Breast epithelium (tissue), 4 donors: ENCODE measurements at places on chromosomes 11 and 22. TPM values are rescaled to one million over a fixed set of nuclear protein-coding genes. Genes with fewer than 3 reads are reported as not detected.

The HOATZ gene
- total RNA-seq, result not detected

The OR10A5 gene
- not detected for total RNA-seq

The EFEMP2 gene
- 75.0 TPM for total RNA-seq

The CARD10 gene
- total RNA-seq, result 2.9 TPM

The OR2AG2 gene
- 0.44 TPM for total RNA-seq

The F2 gene
- total RNA-seq, result not detected

The PHETA2 gene
- 11.5 TPM for total RNA-seq

The ATP5MG gene
- 45.1 TPM for total RNA-seq

The EMID1 gene
- total RNA-seq, result 1.1 TPM

The TREH gene
- not detected for total RNA-seq
